ENCODE measurements at places on chromosomes 12 and 14. TPM values are rescaled to one million over a fixed set of nuclear protein-coding genes. Genes with fewer than 3 reads are reported as not detected.

DNA sequence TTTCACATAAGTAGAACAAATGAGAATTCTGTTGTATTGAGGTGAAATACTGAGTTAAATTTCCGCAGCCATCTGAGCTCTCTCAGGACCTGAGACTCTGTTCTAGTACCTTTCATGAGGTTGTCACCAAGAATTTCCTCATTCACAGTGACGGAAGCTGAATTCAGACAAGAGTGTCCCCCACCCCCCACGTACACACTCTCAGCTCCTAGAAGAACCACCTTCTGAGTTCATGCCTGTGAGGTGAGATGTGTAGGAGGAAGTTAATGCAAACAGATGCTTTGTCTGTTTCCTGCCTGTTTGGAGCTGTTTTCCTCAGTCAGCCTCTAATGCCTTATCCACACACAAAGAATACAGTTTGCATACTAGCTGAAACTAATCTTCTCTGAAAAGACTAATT is 18.2 kb downstream of the BICDL1 start:
- DNase-seq, result no peak

DNA sequence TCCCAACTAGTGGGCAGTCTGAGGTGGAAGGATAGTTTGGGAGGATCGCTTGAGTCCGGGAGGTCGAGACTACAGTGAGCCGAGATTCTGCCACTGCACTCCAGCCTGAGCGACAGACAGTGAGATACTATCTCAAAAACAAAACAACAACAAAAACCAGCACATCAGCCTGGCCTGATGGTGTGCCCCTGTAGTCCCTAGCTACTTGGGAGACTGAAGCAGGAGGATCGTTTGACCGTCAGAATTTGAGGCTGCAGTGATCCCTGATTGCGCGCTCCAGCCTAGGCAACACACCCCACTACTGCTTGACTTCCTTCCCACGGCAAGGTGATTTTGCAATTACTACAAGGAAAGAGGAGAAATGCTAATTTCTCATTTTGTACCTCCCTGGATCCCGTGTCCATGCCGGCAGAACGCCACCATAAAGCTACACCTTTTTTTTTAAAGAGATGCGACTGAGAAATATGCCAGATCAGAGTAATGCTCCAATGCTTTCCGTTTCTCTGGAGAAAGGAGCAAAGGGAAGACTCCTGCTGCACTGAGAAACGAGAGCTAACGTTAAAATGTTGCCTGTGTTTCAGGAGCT is 672 bp upstream of the SCFD1 start:
- no peak for DNase-seq

DNA sequence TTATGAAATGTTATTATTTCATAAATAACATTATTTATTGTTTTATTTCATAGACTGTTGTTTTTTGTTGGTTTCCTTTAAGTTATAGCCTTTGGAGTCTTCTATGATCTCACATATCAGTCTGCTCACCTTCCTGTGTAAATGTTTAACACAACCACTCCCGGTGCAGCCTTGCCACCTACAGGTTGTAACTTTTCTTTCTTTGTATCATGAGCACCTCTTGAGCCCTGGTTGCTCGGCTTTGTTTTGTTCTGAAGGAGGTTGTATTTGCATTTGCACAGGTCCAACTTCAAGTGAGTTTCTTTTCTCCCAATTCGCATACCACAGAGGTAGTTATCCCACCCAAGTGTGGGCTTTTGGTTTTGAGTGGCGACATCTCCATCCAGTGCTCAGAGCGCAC is 121.4 kb downstream of the SLC15A4 start:
- no peak for DNase-seq

GRCh38 chr12:127065595-127065994 is 1201.4 kb upstream of the TMEM132C start:
- DNase-seq, result no peak

GRCh38 chr14:91862417-91862816 is 4.9 kb downstream of the TC2N start:
- no peak for DNase-seq

DNA sequence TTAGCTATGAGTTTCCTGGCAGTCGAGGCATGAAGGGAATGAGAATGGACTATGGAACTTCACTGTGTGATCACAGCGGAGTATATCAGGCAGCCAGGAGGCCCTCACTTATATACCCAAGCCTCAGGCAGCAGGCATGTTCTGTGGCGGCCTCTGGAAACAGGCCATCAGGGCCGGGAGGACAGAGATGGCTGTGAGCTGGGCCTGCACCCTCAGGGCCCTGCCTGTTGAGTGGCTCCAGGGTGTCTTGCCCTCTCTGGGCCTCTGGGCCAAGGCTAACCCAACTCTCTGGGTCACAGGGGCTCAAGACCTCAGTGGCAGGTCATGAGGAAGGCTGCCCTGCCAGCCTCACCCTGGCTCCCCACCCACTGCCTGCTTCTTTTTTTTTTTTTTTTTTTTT is 33.9 kb upstream of the RCOR1 start:
- no peak for DNase-seq

GRCh38 chr12:13945641-13946040 is 35.8 kb downstream of the GRIN2B start:
- DNase-seq, result no peak

- no peak for DNase-seq
Measured at GRCh38 chr12:57134949-57135348, 6.7 kb downstream of the LRP1 start.

GRCh38 chr12:106107566-106107965 is 31.2 kb downstream of the NUAK1 start:
- DNase-seq, result no peak

- DNase-seq, result no peak
Measured at GRCh38 chr14:87241018-87241768, 751.8 kb downstream of the GALC start.

DNA sequence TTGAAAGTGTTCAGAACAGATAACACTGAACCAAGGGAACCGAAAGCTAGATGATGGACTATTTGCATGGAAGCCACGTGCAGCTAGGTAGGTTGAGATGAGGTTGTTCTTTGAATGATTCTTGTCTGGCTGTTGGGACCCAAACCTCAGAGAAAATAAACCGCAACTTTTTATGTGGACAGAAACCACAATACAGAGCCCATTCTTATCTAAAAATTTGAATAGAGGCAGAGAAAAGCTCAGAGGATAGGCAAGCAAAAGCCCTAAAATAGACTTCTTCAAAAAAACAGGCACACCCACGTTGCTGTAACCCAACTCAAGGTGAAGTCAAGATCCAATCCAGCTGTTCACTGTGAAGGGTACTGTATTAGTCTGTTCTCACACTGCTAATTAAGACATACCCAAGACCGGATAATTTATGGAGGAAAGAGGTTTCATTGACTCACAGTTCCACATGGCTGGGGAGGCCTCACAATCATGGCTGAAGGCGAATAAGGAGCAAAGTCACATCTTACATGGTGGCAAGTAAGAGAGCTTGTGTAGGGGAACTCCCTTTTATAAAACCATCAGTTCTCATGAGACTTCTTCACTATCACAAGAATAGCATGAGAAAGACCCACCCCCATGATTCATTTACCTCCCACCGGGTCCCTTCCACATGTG is 353.8 kb downstream of the AACS start:
- DNase-seq, result no peak

- no peak for DNase-seq
Measured at GRCh38 chr14:103762036-103762435, 46.4 kb downstream of the ZFYVE21 start.

- DNase-seq, result no peak
Measured at GRCh38 chr12:27460471-27460978, 14.0 kb downstream of the SMCO2 start.

- DNase-seq, result no peak
Measured at GRCh38 chr12:388541-389141, 479 bp downstream of the KDM5A start.

GRCh38 chr12:131407221-131408035 is 303.5 kb upstream of the SFSWAP start:
- no peak for DNase-seq

GRCh38 chr12:6118891-6119568 is 5.4 kb downstream of the VWF start:
- DNase-seq, result no peak

GRCh38 chr14:95545515-95546168 is 10.8 kb downstream of the GLRX5 start:
- no peak for DNase-seq

DNA sequence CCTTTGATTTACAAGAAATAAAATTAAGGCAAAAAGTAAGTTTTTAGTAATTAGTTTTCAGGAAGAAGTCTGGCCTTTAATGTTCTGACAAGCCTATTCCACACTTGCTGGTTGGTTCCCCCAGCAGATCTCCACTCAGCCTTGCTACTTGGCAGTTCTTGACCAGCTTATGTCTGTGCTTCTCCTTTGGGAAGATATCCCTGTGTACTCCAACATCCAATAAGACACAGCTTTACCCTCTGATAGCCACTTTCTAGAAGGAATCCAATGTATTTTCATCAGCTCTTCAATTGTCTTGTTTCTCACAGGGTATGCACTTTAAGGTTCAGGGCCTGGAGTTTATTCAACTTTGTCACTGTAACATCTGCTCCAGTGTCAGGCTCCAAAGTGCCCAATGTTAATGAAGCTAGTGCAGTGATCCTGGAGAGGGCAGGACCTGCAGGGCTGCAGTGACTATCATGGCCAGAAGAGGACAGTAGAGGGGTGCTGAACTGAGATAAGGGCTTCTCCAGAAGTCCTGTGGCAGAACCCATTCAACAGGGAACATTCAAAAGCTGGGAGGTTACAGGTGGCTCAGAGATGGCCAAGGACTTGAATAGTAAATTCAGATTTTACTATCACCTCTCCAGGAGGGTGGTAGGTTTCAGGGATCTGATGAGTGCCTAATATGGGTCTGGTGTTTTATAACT is 22.9 kb downstream of the JKAMP start:
- DNase-seq, result peak; percentile 15

DNA sequence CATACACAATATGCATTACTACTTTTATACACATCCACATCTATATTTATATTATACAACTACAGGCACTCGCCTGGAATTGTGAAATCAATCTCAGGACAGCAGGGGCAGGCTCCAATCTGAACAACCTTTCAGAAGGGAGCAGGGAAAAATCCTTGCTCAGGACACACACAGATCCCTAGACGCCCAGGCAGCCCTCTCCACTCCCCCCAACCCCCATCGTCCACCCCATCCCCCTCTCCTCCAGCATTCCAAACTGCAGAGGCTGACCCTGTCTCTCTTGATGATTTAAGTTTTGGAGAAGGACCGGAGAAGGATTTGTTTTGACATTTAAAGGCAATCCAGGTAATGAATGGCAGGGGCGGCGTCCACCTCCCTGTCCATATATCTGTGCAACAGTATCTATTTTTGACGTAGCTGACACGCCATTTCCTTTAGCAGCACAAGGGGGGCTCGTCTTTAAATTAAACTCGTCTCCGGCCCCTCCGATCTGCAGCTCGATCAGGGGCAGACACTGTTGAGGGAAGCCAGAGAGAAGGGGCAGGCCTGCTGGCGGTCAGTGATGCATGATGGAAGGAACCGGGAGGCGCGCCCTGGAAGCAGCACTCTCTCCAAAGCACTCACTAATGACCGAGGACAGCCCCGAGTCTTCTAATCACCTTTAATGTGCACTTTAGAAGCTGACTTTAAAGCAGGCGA is 95.0 kb upstream of the TBX5 start:
- DNase-seq, result no peak

DNA sequence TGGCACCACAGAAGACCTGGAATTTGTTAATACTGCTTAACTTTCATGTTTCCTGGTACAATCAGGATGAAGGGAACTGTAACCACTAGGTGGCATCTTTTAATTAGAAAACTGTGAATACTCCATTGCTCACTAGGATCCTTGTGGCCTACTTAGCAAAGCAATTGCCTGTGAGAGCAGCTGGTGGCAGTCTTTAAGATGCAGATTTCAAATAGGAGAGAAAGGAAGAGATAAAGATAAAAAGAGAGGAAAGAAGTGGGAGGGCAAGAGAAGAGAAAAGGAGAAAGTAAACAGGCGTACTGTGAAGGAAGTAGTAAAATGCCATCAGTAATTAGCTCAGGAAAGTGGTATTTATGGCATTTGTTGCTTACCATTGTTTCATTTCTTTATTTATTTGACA is 114.5 kb downstream of the RAD51B start:
- no peak for DNase-seq

GRCh38 chr12:47913081-47913480 is 8.3 kb upstream of the VDR start:
- no peak for DNase-seq

GRCh38 chr14:58547649-58548048 is 90.1 kb upstream of the DACT1 start:
- no peak for DNase-seq

GRCh38 chr12:111529424-111530368 is 69.4 kb downstream of the ATXN2 start:
- peak; percentile 15 for DNase-seq

DNA sequence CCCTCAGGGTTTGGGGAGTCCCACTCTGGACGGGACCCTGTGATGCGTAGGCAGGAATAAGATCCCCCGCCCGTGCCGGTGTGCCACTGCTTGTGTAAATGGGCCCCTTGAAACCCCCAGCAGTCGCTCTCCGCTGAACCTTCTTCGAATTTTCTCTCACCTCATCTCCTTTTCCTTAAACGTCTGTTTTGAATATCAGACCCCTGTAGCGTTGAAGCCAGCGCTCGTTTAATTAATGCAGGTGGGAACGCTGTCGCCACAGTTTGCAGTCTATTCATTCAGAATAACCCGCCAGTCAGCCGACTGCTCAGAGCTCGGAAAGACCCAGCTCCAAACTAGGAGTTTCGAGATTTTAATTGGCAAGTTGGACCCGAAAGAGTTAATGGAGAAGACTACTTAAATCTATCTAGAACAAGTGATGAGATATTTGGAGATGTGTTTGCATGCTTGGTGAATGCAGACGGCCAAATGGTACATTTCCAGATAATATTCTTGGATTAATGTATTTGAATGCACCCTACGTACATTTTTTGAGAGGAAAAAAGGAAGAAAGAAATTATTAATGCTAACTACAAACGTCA is 739 bp upstream of the PPP2R5E start:
- no peak for DNase-seq

- no peak for DNase-seq
Measured at GRCh38 chr12:124608450-124608870, 41.0 kb upstream of the NCOR2 start.

DNA sequence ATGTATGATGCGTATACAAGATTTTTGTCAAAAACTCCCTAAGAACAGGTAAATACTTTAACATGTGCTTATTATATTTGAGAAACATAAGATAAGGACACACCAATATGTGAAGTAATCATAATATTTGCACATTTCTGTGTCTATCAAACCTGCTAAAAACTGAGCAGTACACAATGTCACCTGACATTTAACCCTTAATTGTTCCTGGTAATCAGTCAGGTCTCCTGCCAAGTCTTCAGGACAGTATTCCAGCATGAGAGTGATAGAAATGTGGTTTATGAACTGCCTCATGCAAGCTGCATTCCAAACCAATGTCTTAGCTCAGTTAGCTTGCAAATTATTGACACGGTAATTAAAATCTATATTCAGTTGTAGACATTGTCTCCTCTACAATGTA is 4.2 kb downstream of the SOX5 start:
- no peak for DNase-seq

The USP30 gene
- 17.6 TPM for total RNA-seq

The MEG3 gene
- total RNA-seq, result 92.5 TPM

The MYO1H gene
- 0.16 TPM for total RNA-seq

The SIX6 gene
- total RNA-seq, result not detected

The KIF26A gene
- total RNA-seq, result 13.1 TPM

The SLC5A8 gene
- total RNA-seq, result 1.4 TPM

The SERPINA6 gene
- not detected for total RNA-seq

The ADGRD1 gene
- 1.9 TPM for total RNA-seq

The TECPR2 gene
- total RNA-seq, result 15.9 TPM

The GLIPR1L1 gene
- total RNA-seq, result not detected

The PTHLH gene
- total RNA-seq, result not detected

The KLRC1 gene
- not detected for total RNA-seq

The DHRS4L2 gene
- total RNA-seq, result 1.9 TPM

The TMEM121 gene
- 23.1 TPM for total RNA-seq

Data from occipital lobe (tissue), 3 donors.